ENCODE measurements at places on chromosomes 11 and 22.

DNA sequence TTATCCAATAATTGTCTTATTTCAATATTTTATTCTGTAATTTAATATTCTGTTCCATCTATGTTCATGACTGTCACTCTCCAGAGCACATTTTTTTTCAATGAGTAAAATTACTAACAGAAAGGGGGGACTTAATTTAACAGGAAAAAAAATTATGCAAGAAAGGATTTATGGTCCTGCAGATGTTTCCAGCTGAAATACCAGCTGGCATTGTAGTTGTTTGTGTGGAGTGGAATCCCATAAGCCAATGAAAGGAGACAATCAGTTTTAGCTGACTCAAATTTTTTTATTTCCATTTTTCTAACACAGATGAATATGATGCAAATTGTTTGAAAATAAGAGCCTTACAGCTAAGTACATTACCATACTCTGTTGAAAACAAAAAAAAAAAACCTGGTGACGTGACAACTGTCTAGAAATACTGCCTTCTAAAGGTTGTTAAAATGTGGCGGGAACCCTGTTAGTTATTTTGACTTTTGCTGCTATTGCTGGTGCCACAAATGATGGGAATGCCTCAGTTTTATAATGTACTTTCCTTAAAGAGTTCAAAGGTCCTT is 389.1 kb downstream of the ETS1 start:
- no peak for DNase-seq

DNA sequence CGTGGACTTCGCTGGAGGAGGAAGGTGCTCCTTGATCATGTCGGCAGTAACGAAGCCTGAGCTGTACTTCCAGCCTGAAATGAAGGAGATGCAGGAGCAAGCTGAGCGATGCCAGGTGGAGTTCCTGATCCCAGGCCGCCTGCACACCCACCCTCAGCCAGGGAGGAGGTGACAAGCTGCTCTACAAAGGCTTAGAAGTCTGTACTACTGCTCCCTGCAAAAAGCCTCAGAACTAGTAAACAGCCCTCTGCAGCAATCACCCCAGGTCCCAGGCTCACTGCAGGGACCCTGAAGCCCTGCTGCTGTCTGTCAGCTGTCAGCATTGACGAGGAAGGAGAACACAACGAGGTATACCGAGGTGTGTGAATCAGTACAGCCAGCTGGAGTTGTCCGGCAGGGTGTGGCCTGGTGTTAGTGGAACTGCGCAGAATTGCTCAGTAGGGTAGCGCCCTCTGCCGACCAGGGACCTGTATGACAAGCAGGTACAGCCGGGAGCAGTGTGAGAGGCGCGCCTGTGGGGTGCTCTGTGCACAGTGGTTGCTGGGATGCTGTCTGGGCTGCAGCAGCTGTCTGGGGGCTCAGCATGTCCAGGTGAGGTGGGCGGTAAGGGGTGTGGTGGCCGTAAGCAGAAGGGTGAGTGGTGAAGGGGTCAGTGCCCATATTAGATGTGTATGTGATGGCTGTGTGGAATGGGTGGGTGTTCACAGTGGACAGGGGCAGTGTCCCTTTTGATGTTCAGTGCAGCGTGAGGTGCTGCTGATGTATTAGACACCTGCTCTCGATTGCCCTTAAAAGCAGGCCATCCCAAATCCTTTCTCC is 7.6 kb downstream of the CYB5R2 start:
- DNase-seq: peak; percentile 75

- DNase-seq: no peak
Measured at GRCh38 chr11:117876341-117877119, at the start of gene FXYD6. Gene FXYD6 (minus strand): TSS chr11:117876658. CDS start chr11:117842776, 33,882 bp downstream.

GRCh38 chr11:122811721-122812120 is 26.6 kb upstream of the CRTAM start:
- no peak for DNase-seq

DNA sequence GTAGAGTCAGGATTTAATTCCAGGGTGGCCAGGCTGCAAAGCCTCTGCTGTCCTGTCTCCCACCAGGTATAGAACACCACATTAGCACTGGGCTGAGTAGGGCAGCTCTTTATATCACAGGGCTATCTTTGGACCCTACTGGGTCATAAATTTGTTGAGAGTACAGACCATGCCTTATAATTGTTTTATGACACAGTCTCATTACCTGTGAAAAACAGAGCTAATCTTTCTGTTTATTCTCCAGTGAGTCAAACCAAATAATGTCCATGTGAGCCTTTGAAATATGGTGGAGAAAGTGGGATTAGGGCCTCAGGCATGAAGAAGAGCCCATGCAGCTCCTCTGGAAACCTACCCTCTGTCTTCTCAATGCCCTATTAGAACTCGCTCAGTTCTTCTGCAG is 49.6 kb upstream of the KIRREL3 start:
- no peak for DNase-seq

- DNase-seq: no peak
Measured at GRCh38 chr22:44407987-44408828, 89.8 kb downstream of the RTL6 start.

- DNase-seq: no peak
Measured at GRCh38 chr22:39486951-39487825, 14.9 kb upstream of the MIEF1 start.

- DNase-seq: no peak
Measured at GRCh38 chr11:57001674-57002401, 13.1 kb downstream of the OR5AK2 start.

GRCh38 chr11:59189986-59190385 is 18.1 kb downstream of the DTX4 start:
- no peak for DNase-seq

- no peak for DNase-seq
Measured at GRCh38 chr11:8219257-8220021, 44.2 kb downstream of the LMO1 start.

DNA sequence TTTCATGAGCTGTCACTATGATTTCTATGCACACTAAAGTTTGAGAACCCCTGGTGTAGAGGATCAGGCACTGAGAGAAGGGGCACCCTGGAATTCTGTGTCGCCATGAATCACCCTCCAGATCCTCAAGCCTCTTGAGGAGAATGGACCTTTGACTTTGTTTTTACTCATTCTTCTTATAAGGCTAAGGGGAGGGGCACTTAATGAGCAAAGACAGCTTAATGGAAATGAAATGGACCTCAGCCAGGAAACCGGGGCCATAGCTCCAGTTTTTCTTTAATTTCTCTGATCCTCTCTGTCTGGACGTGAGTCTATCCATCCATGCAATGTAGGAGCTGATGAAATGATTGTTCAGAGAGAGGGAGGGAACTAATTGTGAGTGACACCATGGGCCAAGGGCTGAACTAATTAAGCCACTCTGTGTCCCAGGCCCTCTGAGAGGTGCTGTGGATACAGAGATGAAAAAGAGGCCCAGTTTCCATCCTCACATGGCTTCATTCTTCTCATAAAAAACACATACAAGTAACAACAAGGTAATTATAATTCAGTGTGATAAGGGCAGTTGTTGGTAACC is 32.8 kb downstream of the OR2AT4 start:
- DNase-seq: no peak

DNA sequence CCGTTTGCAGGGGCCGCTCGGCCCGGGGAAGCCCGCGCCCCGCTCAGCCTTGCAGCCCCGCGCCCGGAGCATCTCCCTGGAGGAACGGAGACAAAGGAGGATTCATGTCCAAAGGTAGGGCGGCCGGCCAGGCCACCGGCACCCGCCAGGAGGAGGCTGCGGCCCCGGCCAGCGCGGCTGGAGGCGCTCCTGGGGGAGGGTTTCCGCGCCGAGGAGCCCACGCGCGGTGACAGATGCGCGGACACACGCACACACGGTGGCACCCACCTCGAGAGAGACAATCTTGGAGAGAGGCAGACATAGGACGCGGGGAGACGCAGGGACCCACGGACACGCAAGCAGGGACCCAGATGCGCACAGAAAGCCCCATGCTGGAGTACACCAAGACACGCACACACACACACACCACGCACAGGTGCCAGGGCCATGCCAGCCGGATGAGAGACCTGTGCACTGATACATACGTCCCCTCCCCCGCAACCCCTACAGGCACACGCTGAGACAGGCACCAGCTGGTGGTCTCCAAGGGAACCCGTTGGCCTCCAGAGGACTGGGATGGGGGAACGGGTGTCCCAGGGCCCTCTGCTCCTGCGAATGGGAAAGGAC is 7.8 kb downstream of the SEPTIN3 start:
- DNase-seq: no peak

DNA sequence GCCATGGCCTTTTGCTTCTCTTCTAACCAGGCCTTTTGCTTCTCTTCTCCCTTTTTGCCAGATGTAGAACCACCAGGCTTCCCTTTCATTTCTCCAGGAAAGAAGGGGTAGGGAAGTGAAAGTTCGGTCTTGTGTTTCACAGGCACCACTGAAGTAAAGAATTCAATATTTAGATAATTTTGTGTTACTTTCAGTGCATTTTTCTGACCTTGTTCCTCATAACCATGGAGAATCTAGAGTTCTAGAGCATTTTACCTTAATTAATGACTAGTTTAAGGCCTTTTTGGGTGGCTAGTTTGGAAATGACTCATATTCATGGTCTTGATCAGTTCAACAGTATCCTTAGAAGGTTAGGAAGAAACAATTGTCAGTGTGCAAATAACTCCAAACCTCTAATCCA is 22.7 kb downstream of the GRAMD1B start:
- no peak for DNase-seq

GRCh38 chr22:44925465-44926123 is 84.2 kb downstream of the PHF21B start:
- no peak for DNase-seq

DNA sequence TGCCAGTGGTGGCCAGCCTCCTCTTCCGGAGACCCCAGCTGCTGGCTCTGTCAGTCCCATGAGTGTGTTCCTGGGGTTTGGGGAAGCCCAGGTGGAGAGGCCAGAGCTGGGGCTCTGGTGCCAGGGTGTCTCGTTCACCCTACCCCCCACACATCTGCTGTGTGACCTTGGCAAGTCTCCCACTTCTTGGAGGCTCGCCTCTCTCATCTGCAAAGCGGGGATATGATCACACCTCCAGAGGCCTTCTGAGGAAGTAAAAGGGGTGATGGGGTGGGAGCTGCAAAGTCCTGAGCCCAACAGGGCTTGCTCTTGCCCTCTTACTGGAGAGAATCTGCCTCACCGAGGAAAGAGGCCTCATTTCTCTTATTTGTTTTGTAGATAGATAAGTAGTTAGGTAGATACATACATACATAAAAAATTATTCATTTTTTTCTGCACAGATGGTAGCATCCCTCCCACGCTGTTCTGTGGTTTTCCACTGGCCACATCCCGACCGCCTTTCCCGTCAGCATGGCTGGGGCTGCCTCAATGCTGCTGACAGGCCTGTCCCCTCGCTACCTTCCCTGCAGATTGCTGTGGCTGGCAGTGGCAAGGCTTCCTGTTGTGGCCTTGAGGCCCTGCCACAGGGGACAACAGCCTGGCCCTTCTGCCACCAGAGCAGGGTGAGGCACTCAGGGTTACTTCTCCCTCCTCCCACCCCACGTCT is 23.9 kb downstream of the MYO7A start:
- peak; percentile 90 for DNase-seq

DNA sequence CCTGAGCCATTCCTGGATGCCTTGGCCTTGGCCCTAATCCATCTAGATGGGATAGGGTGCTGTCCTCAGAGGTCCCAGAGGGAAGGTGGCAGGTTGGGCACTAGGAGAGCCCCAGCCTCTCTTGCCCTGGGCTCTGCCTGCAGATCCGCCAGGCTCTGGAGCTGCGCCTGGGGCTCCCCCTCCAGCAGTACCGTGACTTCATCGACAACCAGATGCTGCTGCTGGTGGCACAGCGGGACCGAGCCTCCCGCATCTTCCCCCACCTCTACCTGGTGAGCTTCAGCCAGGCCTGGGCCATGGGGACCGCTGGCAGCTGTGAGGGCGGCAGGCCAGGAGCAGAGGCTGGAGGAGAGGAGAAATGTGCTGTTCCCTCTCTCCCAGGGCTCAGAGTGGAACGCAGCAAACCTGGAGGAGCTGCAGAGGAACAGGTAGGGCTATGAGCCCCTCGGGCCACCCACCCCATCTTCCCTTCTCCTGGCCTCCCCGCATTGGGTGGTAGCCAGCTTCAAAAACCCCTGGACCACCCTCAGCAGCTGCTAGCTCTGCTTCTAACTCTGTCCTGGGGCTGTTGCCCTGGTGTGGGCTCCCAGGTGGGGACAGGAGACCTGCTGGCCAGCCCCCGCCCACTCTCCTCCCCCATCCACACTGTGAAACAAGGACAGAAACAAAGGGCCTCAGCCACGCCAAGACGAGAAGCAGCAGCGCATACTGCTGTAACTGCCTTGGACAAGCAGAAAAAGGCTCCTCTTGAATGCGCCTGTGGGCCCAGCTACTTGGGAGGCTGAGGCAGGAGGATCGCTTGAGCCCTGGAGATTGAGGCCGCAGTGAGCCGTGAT is 4.9 kb downstream of the SSH3 start:
- DNase-seq: no peak

DNA sequence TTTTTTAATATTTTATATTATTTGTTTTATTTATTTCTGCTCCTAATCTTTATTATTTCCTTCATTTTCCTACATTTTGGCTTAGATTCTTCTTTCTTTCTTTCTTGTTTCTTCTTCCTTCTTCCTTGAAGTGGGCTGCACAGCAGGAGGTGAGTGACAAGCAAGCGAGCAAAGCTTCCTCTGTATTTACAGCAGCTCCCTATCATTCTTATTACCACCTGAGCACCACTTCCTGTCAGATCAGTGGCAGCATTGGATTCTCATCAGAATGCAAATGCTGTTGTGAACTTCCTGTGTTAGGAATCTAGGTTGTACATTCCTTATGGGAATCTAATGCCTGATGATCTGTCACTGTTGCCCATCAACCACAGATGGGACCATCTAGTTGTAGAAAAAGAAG is 784.9 kb upstream of the LUZP2 start:
- DNase-seq: no peak

- DNase-seq: no peak
Measured at GRCh38 chr22:46929046-46929709, 166.7 kb downstream of the TBC1D22A start.

DNA sequence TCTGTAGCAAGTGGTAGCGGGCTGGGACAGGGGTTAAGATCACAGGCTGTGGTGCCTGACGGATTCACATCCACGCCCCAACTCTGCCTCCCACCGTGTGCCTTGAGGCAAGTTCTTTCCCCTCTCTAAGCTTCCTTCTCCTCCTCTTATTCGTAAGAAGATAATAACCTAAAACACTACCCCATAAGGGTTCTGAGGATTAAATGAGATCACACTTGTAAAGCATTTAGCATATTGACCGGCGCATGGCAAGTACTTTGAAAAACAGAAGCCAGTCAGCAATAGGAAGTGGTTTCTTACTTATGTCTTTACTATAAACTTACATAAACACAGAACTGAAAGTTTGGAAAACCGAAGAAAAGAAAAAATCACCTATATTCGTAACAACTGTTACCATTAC is 15.5 kb upstream of the LMO2 start:
- DNase-seq: no peak

- no peak for DNase-seq
Measured at GRCh38 chr11:124788521-124788920, 11.7 kb downstream of the MSANTD2 start.

- no peak for DNase-seq
Measured at GRCh38 chr11:68837583-68838571, 3.8 kb downstream of the CPT1A start.

GRCh38 chr11:36976741-36977140 is 378.7 kb upstream of the RAG2 start:
- no peak for DNase-seq

DNA sequence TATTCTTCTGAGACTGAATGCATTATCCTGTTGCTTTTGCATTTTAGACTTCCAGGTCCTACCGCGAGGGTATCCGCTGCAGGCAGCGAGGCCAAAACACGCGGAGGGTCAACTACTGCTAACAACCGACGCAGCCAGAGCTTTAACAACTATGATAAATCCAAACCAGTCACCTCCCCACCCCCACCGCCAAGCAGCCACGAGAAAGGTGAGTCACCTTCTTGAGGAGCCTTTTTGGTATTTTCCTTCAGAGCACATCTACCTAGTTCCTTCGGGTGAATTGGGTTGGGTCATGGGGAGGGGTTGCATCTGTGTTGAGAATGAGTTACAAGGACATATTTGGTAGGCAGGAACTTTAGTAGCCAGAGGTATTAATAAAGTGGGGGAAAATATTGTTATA is 179.8 kb downstream of the NAV2 start:
- DNase-seq: no peak
